Hypothalamus (tissue), 51 donors: ENCODE measurements at places on chromosomes 5 and 9.
A peak's percentile ranks its signal among the peaks of the same experiment; 100 is the strongest.

DNA sequence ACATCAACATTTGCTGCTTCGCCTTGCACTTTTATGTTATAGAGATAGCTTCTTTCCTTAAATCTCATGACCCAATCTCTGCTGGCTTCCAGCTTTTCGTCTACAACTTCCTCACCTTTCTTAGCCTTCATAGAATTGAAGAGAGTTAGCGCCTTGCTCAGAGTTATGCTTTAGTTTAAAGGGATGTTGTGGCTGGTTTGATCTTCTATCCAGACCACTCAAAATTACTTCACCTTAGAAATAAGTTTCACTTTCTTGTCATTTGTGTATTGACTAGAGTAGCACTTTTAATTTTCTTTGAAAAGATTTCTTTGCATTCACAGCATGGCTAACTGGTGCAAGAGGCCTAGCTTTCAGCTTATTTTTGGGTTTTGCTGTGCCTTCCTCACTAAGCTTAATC lies 414.2 kb downstream of the ZNF608 start:
- DNase-seq, result no peak

DNA sequence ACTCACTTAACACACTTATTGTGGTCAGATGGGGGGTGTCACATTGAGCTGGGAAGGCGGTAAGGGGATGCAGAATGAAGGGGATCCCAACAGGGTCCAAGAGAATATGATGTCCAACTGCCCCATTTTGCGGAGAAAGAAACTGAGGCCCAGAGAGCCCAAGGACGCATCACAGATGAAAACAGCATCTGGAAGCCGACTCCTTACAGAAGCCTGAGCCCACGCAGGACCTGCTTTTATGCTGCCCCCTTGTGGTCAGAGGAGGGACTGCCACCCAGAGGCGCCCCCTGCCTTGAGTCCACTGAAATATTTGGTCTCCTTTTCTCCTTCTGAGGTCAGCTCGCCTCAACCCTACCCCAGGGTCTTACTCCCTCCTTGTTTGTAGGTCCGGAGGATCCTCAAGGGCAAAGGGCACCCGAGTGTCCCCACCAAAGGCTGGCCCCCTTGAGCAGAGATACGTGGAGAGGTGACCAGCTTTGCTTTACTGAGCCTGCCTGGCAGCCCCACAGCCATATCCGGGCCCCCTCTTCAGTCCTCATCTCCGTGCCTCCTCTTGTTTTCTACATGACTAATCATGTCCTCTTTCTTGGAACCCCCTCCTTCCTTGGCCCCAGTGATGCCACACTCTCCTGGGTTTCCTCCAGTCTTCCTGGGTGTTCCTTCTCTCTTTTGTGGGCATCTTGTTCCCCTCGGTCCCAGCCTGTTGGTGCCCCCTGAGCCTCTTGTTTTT lies 30.0 kb upstream of the TTLL11 start:
- peak; percentile 56 for DNase-seq

- DNase-seq, result no peak
Observed at GRCh38 chr5:122150215-122150614, 20.9 kb downstream of the ZNF474 start.

- no peak for DNase-seq
Observed at GRCh38 chr5:91190314-91190690, 192.8 kb downstream of the ARRDC3 start.

- DNase-seq, result no peak
Observed at GRCh38 chr9:5671711-5672353, 42.9 kb downstream of the RIC1 start.

GRCh38 chr5:149860801-149861322 lies 83.7 kb downstream of the PDE6A start:
- DNase-seq, result no peak

DNA sequence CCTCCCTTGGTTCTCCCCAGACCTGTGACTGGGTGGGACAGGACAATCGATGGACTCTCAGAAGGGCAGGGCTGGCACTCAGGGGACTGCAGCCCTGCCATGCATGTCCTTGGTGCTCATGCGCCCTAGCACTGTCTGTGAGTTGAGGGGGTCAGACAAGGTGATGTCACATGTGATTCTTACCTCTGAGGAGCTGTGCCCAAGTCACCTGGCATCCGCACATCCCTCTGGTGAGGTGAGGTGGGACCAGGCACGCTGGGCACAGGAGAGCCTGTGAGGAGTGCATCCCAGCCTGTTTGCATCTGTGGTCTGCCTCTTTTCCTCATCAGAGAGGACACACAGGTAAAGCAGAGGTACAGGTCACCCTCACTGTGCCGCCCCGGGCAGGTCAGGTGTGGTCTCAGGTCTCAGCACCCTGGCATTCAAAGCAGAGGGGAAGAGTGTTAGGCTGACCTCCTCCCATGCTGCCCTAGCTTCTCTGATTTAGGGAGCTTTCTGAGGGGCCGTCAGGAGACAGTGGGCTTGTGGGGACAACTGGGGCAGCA lies 14.8 kb downstream of the TRIP13 start:
- no peak for DNase-seq

DNA sequence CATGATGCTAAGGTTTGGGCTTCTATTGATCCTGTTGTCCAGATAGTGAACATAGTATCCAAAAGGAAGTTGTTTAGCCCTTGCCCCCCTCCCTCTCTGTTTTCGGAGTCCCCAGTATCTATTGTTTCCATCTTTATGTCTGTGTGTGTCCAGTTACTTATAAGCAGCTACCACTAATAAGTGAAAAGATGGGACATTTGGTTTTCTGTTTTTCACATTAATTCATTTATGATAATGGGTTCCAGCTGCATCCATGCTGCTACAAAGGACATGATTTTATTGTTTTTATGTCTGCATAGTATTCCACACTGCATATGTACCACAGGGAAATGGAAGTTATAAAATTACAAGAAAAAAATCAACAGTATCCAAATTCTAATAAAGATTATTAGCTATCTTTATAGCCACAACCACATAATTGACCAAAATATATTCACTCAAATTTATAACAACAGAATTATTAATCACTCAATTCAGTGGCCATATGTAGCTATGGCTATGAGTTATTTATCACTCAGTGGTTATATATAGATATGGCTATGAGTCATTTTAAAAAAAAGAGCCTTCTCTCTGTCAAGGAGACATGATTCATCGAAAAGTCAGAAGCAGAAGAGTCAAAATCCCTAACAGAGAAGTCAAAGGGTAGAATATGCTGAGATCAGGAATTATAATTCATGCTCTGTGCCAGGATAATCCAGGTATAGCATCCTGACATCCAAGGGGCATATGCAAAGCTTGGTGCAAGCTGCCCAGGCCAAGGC lies 367.5 kb downstream of the DEPDC1B start:
- DNase-seq, result no peak

DNA sequence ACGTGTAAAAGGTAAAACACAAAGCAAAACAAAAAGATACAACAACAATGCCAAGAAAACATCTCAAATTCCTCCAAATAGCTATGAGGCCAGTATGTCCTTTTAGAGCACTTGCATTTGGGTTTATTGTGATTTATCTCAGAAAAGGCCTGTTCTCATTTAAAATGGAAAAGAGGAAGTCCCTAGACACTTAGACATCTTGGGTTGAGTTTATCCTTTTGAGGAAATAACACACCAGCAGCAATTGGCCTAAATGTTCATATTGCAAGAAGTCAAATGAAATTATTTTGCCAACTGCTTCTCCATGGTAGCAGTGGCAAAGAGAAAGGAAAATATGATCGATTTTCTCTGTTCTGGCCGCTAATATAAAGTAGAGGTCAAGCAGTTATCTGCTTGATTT lies 43.6 kb upstream of the TRMT10B start:
- DNase-seq, result no peak
